IMR-90 (cell line): ENCODE measurements at places on chromosomes 1 and 21. TPM values are rescaled to one million over a fixed set of nuclear protein-coding genes. Genes with fewer than 3 reads are reported as not detected.

- peak; percentile 76 for DNase-seq
Measured at GRCh38 chr1:70429219-70429618, 18.2 kb downstream of the CTH start.

- DNase-seq: peak; percentile 63
Measured at GRCh38 chr1:68198752-68199151, 33.6 kb downstream of the WLS start.

The BMP8A gene
- not detected in 2 replicates for total RNA-seq

The RAB29 gene
- 5.8 and 7.3 TPM in 2 replicates for total RNA-seq

The CCT3 gene
- total RNA-seq: 595 and 637 TPM in 2 replicates

The LCE1A gene
- not detected in 2 replicates for total RNA-seq
